ENCODE measurements at places on chromosomes 2 and 18.

- DNase-seq = no peak
- H3K36me3 ChIP-seq = no peaks in the 10 kb centered on the region
- no peak overlapping the region for H3K27ac ChIP-seq
These were observed 118.3 kb upstream of the ALKAL2 start for GRCh38 chr2:406231-406630.

- H3K36me3 ChIP-seq = peaks cover 11% of the 10 kb centered on the region
- peaks cover 7% of the 10 kb centered on the region for H3K4me1 ChIP-seq
- peaks cover 22% of the 10 kb centered on the region for H3K27me3 ChIP-seq
- DNase-seq = no peak
- H3K4me3 ChIP-seq = no peak overlapping the region
- H3K27ac ChIP-seq = no peak overlapping the region
These were observed 27.1 kb upstream of the PTMA start for GRCh38 chr2:231680992-231681852.

DNA sequence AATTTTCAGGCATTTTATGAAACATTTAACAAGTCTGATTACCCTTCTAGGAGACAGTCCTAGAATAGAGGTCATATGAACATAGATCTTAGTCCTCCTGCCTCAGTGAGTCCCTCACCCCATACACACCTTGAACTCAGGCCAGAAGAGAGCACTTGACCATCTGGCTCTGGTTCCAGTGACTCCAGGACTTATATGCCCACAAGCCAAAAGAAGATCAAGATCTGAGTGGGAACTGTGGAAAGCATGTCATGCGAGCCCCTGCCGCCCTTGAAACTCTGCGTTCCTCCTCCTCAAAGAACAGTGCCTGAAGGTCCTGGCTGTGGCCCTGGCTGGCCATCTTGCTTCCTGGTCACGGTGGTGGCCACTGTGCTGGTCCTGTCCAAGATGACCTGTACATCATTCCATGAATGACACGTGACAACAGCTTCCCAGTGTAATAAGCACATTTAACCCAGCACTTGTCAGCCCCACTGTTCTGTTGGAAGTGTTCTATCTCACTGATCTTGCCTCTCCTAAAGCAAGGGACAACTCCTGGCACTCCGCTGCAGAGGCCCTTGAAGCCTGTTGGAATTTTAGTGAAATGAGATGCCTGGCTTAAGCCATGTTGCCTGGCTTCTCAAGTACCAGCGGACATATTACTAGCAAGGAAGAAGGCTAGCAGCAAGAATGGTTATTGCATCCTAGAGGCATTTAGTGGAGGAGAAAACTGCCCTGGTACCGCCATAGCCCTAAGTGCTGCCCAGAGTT is 17.6 kb downstream of the TTC32 start:
- H3K4me1 ChIP-seq = no peaks in the 10 kb centered on the region
- DNase-seq = no peak
- no peak overlapping the region for H3K4me3 ChIP-seq
- no peak overlapping the region for H3K27ac ChIP-seq

- no peak for DNase-seq
- no peaks in the 10 kb centered on the region for H3K36me3 ChIP-seq
- H3K4me3 ChIP-seq = no peak overlapping the region
- no peak overlapping the region for H3K27ac ChIP-seq
These were observed 776.1 kb downstream of the ERBB4 start for GRCh38 chr2:211762479-211762878.

DNA sequence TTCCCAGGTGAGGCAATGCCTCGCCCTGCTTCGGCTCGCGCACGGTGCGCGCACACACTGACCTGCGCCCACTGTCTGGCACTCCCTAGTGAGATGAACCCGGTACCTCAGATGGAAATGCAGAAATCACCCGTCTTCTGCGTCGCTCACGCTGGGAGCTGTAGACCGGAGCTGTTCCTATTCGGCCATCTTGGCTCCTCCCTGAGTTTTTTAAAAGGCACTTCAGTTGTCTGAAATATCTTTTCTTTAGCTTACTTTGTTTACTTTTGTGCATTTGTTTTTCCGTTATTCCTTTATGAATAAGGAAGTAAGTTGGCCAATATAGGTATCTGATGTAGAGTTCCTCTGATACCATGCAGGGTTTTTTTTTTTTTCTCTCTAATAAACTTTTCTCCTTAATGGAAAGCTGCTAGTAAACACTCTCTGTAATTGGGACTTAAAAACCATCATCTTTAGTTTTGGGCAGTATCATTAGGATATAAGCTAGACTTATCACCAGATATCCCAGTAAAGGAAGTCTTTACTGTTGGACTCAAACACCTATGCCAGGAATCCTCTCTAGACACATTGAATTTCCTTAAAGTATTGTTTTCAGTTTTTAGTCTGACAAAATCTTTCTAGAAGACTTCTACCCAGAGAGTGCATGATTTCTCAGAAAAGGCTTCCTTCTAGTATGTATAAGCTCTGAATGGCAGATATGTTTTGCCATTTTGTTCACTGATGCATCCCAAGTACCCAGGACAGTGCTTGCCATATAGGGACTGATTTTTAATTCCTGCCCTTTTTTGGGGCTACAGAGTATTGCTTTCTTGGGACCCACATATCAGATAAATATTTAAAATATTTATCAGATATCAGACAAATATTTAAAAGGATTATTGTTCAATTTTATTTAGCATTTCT is 35.8 kb upstream of the DYSF start:
- peak overlapping the region; percentile 67 for H3K27ac ChIP-seq
- peak overlapping the region; percentile 89 for H3K4me3 ChIP-seq
- H3K4me1 ChIP-seq = peaks cover 6% of the 10 kb centered on the region
- H3K27me3 ChIP-seq = no peaks in the 10 kb centered on the region

DNA sequence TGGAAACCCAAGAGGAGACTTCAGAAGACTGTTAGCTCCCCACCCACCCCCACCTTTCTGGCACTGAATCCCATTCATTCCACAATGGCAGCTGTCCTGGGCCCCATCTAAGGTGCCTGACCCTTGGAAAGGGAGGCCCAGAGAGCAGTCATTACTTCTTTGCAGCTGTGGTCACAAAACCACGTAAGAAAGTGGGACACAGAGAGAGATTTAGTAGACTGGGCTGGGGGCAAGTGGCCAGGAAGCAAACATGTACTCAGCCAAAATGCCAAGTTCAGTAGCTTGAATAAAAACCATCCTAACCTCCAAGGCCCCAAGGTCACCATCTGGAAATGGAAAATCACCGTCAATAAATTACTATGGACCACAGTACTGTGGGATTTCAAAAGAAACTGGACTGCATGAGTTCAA is 381.4 kb downstream of the TNS1 start:
- H3K4me1 ChIP-seq = no peaks in the 10 kb centered on the region
- no peaks in the 10 kb centered on the region for H3K36me3 ChIP-seq
- no peak for DNase-seq
- H3K4me3 ChIP-seq = no peak overlapping the region
- H3K27me3 ChIP-seq = no peaks in the 10 kb centered on the region

GRCh38 chr18:45839414-45840395 is 14.2 kb downstream of the SIGLEC15 start:
- H3K27ac ChIP-seq = no peak overlapping the region
- H3K4me3 ChIP-seq = peak overlapping the region; percentile 15
- H3K27me3 ChIP-seq = peaks cover 40% of the 10 kb centered on the region
- DNase-seq = no peak
- peaks cover 5% of the 10 kb centered on the region for H3K36me3 ChIP-seq

GRCh38 chr2:148813603-148814065 is 61.4 kb upstream of the KIF5C start:
- peaks cover 23% of the 10 kb centered on the region for H3K4me1 ChIP-seq
- H3K27ac ChIP-seq = peak overlapping the region; percentile 91
- H3K4me3 ChIP-seq = peak overlapping the region; percentile 78
- H3K27me3 ChIP-seq = peaks cover 40% of the 10 kb centered on the region

DNA sequence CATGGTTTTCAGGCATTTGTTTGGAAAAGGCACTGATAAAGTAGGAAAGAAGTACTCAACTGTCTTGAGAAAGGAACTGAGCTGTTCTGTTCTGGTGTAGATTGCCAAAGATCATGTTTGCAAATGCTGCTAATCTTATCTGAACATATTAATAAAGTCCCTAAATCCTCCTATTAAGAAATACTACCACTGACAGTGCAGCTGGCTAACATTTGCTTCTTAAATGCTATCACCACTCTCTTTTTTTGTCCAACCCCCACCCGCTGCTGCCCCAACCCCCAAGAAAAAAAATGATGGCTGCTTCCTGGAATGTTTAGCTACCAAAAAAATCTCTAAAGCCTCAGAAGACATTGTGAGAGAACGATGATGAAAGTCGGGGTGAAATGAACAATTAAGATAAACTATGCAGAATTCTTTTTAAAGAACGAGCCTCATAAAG is 130.7 kb downstream of the CCBE1 start:
- H3K27ac ChIP-seq = no peak overlapping the region
- H3K4me3 ChIP-seq = no peak overlapping the region
- H3K27me3 ChIP-seq = no peaks in the 10 kb centered on the region

GRCh38 chr18:9069601-9070000 is 32.9 kb upstream of the NDUFV2 start:
- no peak for DNase-seq
- no peak overlapping the region for H3K4me3 ChIP-seq
- H3K36me3 ChIP-seq = no peaks in the 10 kb centered on the region
- H3K27me3 ChIP-seq = no peaks in the 10 kb centered on the region

GRCh38 chr2:45244928-45245327 is 235.7 kb upstream of the SIX2 start:
- no peak overlapping the region for H3K4me3 ChIP-seq
- no peak for DNase-seq
- no peaks in the 10 kb centered on the region for H3K36me3 ChIP-seq
- peaks cover 20% of the 10 kb centered on the region for H3K27me3 ChIP-seq
- H3K4me1 ChIP-seq = no peaks in the 10 kb centered on the region

- H3K4me1 ChIP-seq = no peaks in the 10 kb centered on the region
- H3K4me3 ChIP-seq = no peak overlapping the region
- no peaks in the 10 kb centered on the region for H3K27me3 ChIP-seq
These were observed 39.8 kb upstream of the C2orf15 start for GRCh38 chr2:99101697-99102096.

- no peaks in the 10 kb centered on the region for H3K36me3 ChIP-seq
- no peaks in the 10 kb centered on the region for H3K4me1 ChIP-seq
- DNase-seq = no peak
- H3K27ac ChIP-seq = no peak overlapping the region
- no peak overlapping the region for H3K4me3 ChIP-seq
- no peaks in the 10 kb centered on the region for H3K27me3 ChIP-seq
These were observed 12.9 kb downstream of the LRRTM1 start for GRCh38 chr2:80291656-80292055.

- H3K36me3 ChIP-seq = peaks cover 3% of the 10 kb centered on the region
- DNase-seq = no peak
These were observed 40.0 kb upstream of the STPG4 start for GRCh38 chr2:47195148-47195547.

GRCh38 chr2:121907928-121908327 is 152.5 kb downstream of the TSN start:
- DNase-seq = no peak
- H3K4me3 ChIP-seq = no peak overlapping the region
- peaks cover 33% of the 10 kb centered on the region for H3K27me3 ChIP-seq
- H3K27ac ChIP-seq = no peak overlapping the region

GRCh38 chr2:204078003-204078698 is 141.6 kb downstream of the ICOS start:
- H3K27me3 ChIP-seq = peaks cover 27% of the 10 kb centered on the region
- no peak overlapping the region for H3K4me3 ChIP-seq

- no peak for DNase-seq
- peak overlapping the region; percentile 27 for H3K27ac ChIP-seq
These were observed 497 bp downstream of the CHRND start for GRCh38 chr2:232526372-232526941.

- no peaks in the 10 kb centered on the region for H3K36me3 ChIP-seq
- no peaks in the 10 kb centered on the region for H3K27me3 ChIP-seq
- H3K4me3 ChIP-seq = no peak overlapping the region
- peaks cover 4% of the 10 kb centered on the region for H3K4me1 ChIP-seq
- no peak for DNase-seq
- H3K27ac ChIP-seq = no peak overlapping the region
These were observed 33.7 kb upstream of the NPAS2 start for GRCh38 chr2:100786297-100786658.

DNA sequence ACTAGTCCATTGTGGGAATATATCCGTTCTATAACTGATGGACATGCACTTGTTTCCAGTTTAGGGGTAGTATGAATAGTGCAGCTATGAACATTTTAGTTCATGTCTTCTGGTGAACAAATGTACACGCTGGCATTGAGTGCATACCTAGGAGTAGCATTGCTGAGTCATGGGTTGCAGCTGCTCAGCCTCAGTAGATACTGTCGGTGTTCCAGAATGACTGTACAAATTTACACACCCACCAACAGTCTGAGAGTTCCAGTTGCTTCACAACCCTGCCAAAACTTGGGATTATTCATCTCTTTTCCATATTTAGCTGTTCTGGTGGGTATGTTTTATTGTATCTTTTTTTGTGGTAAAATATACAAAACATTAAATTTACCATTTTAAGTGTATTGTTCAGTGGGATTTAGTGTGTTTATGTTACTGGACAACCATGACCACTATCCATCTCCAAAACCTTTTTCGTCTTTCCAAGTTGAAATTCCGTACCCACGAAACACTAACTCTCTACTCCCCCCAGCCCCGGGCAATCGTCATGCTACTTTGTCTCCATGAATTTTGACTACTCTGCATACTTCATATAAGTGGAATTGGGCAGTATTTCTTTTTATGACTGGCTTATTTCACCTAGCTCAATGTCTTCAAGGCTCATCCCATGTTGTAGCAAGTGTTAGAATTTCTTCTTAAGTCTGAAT is 281.0 kb downstream of the PRKCE start:
- no peaks in the 10 kb centered on the region for H3K36me3 ChIP-seq
- no peak for DNase-seq
- no peak overlapping the region for H3K27ac ChIP-seq
- no peaks in the 10 kb centered on the region for H3K4me1 ChIP-seq
- H3K27me3 ChIP-seq = no peaks in the 10 kb centered on the region

GRCh38 chr2:140565756-140566155 is 1565.1 kb downstream of the LRP1B start:
- H3K4me1 ChIP-seq = no peaks in the 10 kb centered on the region
- H3K27ac ChIP-seq = no peak overlapping the region
- H3K4me3 ChIP-seq = no peak overlapping the region

- no peaks in the 10 kb centered on the region for H3K27me3 ChIP-seq
- no peaks in the 10 kb centered on the region for H3K36me3 ChIP-seq
- DNase-seq = no peak
- H3K4me3 ChIP-seq = no peak overlapping the region
- H3K27ac ChIP-seq = no peak overlapping the region
- no peaks in the 10 kb centered on the region for H3K4me1 ChIP-seq
These were observed 70.8 kb upstream of the FSHR start for GRCh38 chr2:49225126-49225525.

- H3K4me3 ChIP-seq = no peak overlapping the region
- no peaks in the 10 kb centered on the region for H3K4me1 ChIP-seq
- H3K27ac ChIP-seq = no peak overlapping the region
- DNase-seq = no peak
These were observed 193.3 kb downstream of the ANKRD30B start for GRCh38 chr18:14941256-14941655.

GRCh38 chr18:477565-477964 is 22.9 kb downstream of the COLEC12 start:
- H3K27me3 ChIP-seq = peaks cover 74% of the 10 kb centered on the region
- peaks cover 3% of the 10 kb centered on the region for H3K36me3 ChIP-seq
- DNase-seq = no peak

GRCh38 chr18:26185267-26185666 is 41.0 kb upstream of the TAF4B start:
- H3K27ac ChIP-seq = no peak overlapping the region
- no peaks in the 10 kb centered on the region for H3K36me3 ChIP-seq
- peaks cover 9% of the 10 kb centered on the region for H3K4me1 ChIP-seq
- no peak overlapping the region for H3K4me3 ChIP-seq

All from T-helper 17 cell (primary cell).